Dorsolateral prefrontal cortex (tissue), 122 donors: ENCODE measurements at places on chromosomes 7 and 10.

DNA sequence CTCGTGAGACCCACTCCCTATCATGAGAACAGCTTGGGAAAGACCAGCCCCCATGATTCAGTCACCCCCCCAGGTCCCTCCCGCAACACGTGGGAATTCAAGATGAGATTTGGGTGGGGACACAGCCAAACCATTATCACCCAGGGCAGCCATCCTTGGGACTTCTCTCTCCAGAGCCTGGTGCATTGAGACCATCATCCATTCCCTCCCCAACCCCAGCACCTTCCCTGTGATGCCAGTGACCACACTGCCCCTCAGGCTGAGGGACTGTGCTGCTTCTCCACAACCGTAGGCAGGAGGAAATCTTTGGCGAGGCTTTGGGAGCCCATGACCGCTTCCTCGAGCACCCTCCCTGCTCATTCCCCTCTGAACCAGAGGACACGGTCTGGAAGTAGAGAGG, 64.4 kb downstream of the TACC2 start:
- no peak for DNase-seq

DNA sequence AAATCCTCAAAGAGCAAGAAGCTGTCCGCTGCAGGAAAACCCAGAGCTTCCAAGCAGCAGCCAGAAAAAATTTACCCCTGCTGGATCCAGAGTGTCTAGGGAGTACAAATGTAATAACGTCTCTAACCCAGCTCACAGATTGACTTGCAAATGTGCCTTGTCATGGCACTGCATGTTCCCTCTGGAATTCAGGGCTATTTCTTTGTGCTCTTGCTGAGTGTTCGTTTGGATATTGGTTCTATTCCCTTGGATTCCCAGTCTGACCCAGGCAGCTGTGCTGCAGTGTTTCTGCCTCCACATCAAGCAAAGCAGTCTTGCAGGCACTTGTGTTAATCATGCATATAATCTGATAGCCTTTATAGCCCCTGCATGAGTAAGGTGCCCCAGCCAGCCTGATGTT, 209.9 kb upstream of the GHITM start:
- DNase-seq: no peak

DNA sequence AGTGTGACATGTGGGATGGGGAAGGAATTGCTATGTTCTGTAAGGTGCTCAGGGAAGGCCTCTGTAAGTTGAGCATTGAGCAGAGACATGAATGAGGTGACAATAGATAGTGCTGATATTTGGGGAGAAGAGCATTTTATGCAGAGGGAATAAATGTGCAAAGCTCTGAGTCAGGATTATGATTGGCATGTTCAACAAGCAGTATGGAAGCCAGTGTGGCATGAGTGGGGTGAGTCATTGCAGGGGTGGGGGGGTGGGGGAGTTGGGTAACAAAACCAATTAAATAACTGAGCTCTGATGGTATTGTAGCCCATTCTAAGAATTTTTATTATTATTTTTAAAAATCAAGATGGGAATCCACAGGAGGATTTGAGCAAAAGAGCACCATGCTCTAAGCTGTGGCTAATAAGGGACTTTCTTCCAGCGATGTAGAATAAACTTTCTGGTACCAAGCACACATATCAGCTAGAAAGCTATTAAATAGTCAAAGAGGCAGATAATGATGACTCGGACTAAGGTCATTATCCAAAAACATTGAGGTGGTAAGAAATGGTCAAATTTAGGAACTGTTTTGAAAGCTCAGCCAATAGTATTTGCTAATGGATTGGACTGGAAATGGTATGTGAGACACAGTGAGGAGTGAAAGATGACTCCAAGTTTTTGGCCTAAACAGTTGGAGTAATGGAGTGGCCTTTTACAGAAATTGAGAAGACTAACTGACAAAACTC, 96.4 kb downstream of the PRKG1 start:
- no peak for DNase-seq

DNA sequence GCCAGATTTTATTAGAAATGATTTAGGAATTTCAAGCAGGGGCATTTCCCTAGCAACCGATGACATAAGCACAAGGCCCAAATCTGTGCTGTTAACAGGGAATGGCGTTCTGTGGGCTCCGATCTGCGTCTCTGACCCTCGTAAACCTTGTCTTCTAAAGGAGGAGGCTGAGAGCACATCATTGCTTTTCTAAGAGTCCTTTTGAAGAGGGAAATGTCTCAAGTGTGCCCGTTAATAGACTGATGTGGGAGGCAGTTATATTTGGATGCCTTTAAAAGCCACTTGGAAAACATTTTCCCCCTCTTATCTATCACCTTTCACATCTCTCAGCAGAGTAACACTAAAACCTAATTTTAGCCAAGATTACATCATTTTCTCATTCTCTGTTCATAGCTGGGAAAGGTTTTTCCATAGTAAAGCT, 424.1 kb upstream of the GALNT17 start:
- DNase-seq: no peak

- no peak for DNase-seq
Measured at GRCh38 chr10:110426294-110427181, 71.2 kb upstream of the DUSP5 start.

- no peak for DNase-seq
Measured at GRCh38 chr10:120392245-120392644, 64.8 kb upstream of the PLPP4 start.

DNA sequence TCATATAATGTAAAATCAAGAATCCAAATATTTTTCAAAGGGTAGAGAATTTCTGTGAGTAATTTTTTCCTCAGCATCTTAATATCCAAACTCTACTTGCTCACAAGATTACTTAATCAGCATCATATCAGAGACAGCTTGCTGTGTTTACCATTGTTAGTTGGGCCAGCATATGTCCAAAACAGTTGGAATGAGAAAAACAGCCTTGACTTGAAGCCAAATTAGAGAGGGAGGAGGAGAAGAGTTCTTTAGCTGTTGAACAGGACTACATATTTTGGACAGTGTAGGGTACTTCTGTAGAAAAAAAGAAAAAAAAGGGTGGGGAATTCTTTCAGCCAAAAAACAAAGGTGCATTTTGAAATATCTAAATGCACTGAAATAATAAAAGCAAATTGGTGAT, 69.8 kb downstream of the HDAC9 start:
- no peak for DNase-seq

DNA sequence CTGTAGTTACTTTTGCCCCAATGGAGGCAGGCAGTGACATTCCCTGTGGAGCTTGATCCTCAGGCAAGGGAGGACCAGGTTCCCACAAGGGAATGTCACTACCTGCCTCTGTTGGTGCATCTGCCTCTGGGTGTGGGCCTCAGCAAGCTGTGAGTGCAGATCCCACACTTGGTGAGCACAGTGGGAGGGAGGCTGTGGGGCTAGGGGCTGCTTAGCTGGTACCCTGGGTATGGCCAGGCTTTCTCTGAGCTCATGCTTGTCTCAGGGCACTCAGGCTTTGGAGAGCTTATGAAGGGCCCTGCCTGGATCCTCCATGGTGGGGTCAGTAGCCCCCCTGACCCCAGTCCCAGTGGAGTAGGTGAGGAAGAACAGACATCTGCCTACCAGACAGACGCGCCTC, 16.2 kb upstream of the ZNF488 start:
- no peak for DNase-seq

DNA sequence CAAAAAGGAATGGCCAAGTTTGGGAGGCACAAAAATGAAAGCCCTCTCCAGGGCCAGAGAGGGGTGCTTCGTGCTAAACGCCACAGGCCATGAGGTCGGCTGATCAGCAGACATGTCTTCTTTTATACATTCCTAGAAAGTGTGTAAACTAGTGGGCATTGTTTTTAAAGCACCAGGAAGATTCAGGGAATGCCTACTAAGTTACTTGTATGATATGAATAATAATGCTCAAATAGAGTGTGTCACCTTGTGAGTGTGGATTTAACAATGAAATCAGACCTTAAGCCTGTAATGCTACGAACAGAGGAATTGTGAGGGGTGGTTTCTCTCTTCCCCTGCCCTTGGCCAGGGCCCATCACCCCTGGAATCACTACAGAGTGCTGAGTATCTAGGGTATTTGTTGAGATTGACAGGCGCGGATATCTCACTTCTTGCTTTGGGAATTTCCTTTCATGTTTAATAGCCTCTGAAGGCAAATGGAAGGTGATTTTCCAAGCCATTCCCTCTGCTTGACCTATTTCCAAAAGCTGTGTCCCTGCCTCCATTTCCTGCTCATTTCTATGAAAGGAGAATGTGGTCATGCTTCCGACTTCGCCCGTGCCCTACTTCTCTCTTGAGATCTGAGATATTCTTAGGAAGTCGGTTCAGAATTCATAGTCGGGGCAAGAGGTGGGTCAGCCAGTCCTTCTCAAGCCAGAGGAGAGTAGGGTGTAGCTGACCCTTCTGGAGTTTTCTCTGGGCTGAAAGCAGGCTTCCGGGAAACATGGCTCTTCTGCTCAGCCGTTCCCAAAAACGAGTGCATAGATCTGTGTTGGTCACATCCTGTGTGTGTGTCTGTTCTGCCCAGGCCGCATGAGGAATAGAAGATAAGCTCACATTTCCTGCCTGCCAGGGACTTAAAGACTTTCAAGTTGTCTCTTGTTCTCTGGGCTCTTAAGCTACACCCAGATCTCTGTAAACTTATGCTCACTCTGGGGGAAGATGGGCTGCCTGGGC, 167.8 kb upstream of the ITGB1 start:
- DNase-seq: no peak

GRCh38 chr7:45162943-45163691, 5.5 kb downstream of the RAMP3 start:
- no peak for DNase-seq

DNA sequence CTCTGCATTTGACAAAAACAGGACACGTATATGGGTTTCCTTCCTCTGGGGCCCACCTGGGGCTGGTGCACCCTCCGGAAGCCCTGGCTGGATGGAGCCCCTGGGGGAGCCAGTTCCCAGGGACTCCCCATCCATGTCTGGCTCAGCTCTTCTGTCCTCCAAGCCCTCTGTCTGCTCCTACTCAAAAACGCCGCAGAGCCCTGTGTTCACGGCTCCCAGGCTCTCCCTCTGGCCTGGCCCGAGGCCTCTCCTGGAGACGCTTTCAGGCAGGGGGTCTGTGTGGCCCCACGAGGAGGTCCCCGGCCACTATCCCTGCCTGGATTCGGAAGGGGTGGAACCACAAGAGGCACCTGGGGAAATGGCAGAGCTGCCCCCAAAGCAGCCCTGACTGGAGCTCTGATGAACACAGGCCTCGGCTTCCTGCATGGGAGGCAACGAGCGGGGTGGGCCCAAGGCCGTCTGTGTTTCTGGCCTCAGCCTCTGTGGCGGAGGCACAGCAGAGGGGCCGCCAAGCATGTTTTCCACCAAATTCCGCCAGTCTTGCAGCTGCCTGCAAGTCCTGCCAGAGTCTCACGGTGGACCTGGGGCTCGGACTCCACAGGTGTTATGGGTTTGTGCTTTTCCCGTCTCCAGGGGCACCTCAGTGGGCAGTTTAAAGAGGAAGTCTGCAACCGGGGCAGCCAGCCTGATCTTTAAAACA, 22.6 kb upstream of the INPP5A start:
- DNase-seq: no peak
